Esophagus muscularis mucosa (tissue), 4 donors: ENCODE measurements at places on chromosomes 11 and 22. TPM values are rescaled to one million over a fixed set of nuclear protein-coding genes. Genes with fewer than 3 reads are reported as not detected.

Gene AAMDC
- 39.0 TPM for total RNA-seq

Gene TESMIN
- 0.83 TPM for total RNA-seq

Gene SPA17
- 8.6 TPM for total RNA-seq

- DNase-seq: no peak
- H3K27ac ChIP-seq: no peak overlapping the region
- H3K27me3 ChIP-seq: no peaks in the 10 kb centered on the region
- H3K4me1 ChIP-seq: no peaks in the 10 kb centered on the region
- peaks cover 15% of the 10 kb centered on the region for H3K36me3 ChIP-seq
These were observed 119.7 kb downstream of the CWF19L2 start for GRCh38 chr11:107337917-107338316.

- no peak overlapping the region for H3K27ac ChIP-seq
- H3K36me3 ChIP-seq: no peaks in the 10 kb centered on the region
- DNase-seq: no peak
- peaks cover 42% of the 10 kb centered on the region for H3K4me1 ChIP-seq
- no peaks in the 10 kb centered on the region for H3K27me3 ChIP-seq
These were observed 359.3 kb downstream of the TENM4 start for GRCh38 chr11:79081471-79082031.

DNA sequence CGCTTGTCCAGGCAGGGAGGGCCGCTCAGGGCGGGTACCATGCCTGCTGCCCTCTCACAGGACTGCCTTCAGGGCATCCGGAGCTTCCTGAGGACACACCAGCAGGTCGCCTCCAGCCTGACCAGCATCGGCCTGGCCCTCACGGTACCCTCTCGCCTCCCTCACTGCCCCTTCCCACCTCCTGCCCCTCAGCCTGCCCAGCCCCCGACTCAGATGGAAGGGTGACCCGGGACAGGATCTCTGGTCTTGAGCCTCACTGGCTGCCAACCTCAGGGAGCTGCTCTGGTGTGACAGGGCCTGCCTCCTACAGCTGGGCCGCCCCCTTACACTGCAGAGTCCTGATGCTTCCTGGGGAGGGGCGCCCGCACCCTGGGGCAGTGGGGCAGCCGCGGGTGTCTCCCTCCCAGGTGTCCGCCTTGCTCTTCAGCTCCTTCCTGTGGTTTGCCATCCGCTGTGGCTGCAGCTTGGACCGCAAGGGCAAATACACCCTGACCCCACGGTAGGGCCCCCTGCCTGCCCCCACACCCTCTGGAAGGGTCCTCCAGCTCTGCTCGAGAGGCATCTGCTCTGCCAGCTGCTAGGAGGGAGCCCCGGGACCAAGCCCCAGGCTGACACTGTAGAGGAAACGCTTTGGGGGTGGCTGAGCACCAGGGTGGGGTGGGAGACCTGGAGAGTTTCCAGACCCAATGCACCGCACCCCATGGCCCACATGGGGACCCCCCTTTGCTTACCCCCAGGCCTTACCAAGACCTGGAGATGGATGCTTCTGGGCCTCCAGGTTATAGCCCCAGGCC lies 14.6 kb downstream of the TSPAN32 start:
- H3K4me1 ChIP-seq: peaks cover 41% of the 10 kb centered on the region
- no peaks in the 10 kb centered on the region for H3K36me3 ChIP-seq
- no peaks in the 10 kb centered on the region for H3K27me3 ChIP-seq
- H3K27ac ChIP-seq: peak overlapping the region; percentile 82
- no peak for DNase-seq

DNA sequence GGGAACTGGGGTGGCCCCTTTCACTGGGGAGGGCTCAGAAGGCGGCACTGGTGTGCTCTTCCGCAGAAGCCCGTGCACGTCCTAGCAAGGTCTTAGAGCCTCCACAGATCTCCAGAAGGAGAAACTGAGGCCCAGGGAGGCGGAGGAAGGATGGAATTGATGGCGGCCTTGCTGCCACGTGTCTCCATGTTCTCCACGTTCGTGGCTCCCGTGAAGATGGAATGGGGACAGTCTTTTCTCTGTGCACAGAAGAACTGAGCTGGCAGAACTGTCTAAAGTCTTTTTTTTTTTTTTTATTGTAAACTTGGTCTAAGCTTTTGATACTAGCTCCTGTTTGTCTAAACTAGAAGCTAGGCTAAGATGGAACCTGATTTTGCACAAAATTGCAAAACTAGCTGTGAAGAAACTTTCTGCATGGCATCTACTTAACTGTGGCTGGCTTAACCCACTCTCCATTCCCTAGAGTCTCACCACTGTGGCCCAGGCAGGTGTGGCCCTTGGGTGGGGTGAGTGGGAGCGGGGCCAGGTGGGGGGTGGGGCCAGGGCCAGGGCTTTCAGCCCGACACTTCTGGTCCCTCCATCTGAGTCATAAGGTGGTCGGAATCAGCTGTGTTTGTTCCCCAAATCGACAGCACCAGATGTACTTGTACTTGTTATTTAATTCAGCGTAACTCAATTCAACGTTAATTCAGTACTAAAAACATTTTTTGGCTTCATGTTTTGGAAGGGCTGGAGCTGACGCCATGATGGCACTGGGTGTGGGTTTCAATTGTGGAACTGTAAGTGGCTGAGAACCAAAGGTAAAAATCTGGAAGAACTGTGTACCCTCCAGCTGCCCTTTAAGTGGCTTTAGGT lies 120.7 kb downstream of the MPPED1 start:
- DNase-seq: no peak
- H3K27me3 ChIP-seq: no peaks in the 10 kb centered on the region
- peaks cover 4% of the 10 kb centered on the region for H3K36me3 ChIP-seq
- H3K4me3 ChIP-seq: no peak overlapping the region

- H3K27ac ChIP-seq: peak overlapping the region; percentile 29
- H3K36me3 ChIP-seq: no peaks in the 10 kb centered on the region
- no peaks in the 10 kb centered on the region for H3K27me3 ChIP-seq
- no peak for DNase-seq
- H3K4me3 ChIP-seq: no peak overlapping the region
These were observed 158.1 kb downstream of the FBXO7 start for GRCh38 chr22:32632512-32633315.

GRCh38 chr11:75301601-75302345 lies 49.7 kb downstream of the ARRB1 start:
- no peak for DNase-seq
- no peaks in the 10 kb centered on the region for H3K27me3 ChIP-seq

GRCh38 chr11:74953451-74953850 lies 4.4 kb downstream of the SPCS2 start:
- no peak for DNase-seq
- no peak overlapping the region for H3K4me3 ChIP-seq
- H3K4me1 ChIP-seq: peaks cover 70% of the 10 kb centered on the region
- no peaks in the 10 kb centered on the region for H3K27me3 ChIP-seq

- no peak overlapping the region for H3K4me3 ChIP-seq
- DNase-seq: no peak
- no peaks in the 10 kb centered on the region for H3K36me3 ChIP-seq
These were observed 547.3 kb upstream of the CADM1 start for GRCh38 chr11:116051494-116051893.

GRCh38 chr22:23544852-23545251 lies 35.2 kb downstream of the IGLL1 start:
- no peak overlapping the region for H3K4me3 ChIP-seq
- H3K27me3 ChIP-seq: no peaks in the 10 kb centered on the region
- no peaks in the 10 kb centered on the region for H3K36me3 ChIP-seq
- no peaks in the 10 kb centered on the region for H3K4me1 ChIP-seq
- no peak for DNase-seq

DNA sequence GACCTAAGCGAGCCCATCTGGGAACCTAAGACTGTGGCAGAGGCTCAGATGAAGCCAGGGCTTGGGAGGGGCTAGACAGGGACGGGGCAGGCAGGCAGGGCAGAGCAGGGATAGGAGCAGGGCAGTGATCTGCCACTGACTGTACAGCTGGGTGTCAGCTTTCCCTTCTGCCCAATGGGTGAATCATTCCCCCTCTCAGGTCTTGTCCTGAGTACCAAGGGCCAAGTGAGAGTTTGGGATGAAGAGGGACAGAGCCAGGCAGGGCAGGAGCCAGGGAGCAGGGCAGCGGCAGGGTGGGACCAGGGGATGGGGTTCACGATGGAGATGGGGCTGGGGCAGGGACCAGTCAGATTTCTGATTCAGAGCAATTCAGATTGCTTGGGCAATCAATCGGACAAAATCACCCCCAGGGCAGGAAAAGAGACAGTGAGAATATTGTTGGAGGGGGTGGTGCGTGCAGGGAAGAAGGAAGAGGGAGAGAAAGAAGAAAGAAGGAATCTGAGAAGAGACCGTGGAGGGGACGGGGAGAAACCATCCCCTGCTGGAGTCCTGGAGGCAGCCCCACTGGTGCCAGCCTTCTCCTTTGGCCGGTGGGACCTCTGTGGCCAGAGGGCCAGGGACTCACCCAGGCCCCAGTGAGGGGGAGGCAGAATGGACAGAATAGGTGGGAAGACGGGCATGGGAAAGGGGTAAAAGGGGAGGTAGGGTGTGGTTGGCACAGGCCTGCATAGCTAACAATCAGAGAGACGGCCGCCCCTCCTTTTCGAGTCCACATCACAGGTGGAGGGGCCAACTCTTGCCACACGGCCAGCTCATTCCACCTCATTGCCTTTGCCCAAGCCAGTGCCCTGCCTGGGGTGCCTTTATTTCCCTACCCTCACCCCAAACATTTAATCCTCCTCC lies 47.2 kb downstream of the CYTH4 start:
- no peaks in the 10 kb centered on the region for H3K36me3 ChIP-seq
- H3K27me3 ChIP-seq: peaks cover 48% of the 10 kb centered on the region
- no peak for DNase-seq
- no peak overlapping the region for H3K4me3 ChIP-seq
- H3K27ac ChIP-seq: no peak overlapping the region
- H3K4me1 ChIP-seq: no peaks in the 10 kb centered on the region

DNA sequence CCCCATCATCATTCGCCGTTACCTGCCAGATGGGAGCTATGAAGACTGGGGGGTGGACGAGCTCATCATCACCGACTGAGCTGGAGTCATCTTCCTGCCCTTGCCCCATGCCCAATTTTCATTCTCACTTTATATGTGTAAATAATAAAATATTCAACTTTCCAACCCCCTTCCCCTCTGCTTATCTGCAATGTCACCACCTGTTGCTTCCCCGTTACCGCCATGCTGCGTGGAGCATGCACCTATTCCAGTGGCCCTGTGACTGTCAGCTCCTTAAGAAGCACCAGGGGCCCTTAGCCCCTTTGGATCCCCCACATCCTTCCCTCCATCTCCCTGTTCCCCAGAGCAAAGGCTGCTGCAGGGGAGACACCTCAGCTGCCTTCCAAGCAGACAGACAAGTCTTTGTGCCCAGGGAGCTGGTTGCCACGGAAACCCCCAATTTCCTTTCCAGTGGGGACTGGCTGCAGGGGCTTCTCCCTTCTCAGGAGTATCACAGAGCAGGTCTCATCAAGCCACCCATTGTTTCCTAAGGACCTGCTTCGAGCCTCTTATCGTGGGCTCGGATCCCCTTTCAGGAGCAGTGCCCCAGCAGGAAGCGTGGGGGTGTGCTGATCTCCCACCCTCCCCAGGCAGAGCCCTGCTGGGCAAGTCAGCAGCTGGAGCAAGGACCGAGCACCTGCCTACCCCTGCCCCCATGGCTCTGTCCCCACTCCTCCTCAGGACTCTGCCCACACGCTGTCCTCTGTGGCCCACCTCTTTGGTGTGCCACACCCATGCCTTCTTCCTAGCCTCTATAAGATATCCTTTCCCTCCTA lies 14.3 kb downstream of the POLR2F start:
- peaks cover 39% of the 10 kb centered on the region for H3K36me3 ChIP-seq
- H3K4me3 ChIP-seq: no peak overlapping the region
- no peak for DNase-seq
- H3K27ac ChIP-seq: peak overlapping the region; percentile 11
- peaks cover 24% of the 10 kb centered on the region for H3K4me1 ChIP-seq

DNA sequence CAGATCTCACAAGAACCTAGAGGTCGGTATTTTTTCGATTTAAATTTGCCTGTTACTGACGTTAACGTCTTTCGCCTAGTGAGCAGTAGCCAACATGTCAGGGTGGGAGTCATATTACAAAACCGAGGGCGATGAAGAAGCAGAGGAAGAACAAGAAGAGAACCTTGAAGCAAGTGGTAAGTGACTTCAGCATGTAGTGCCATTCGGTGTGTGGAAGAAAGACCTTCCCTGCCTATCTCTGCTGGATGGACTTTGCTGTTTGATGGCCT lies 750 bp downstream of the XRCC6 start:
- no peak for DNase-seq
- H3K27me3 ChIP-seq: no peaks in the 10 kb centered on the region
- H3K4me1 ChIP-seq: peaks cover 52% of the 10 kb centered on the region
- peaks cover 38% of the 10 kb centered on the region for H3K36me3 ChIP-seq
- peak overlapping the region; percentile 99 for H3K27ac ChIP-seq

GRCh38 chr11:69274531-69275016 lies 19.4 kb upstream of the MYEOV start:
- no peak overlapping the region for H3K27ac ChIP-seq
- H3K27me3 ChIP-seq: no peaks in the 10 kb centered on the region
- H3K4me3 ChIP-seq: no peak overlapping the region
- H3K36me3 ChIP-seq: no peaks in the 10 kb centered on the region
- H3K4me1 ChIP-seq: no peaks in the 10 kb centered on the region
- DNase-seq: no peak

- H3K27me3 ChIP-seq: no peaks in the 10 kb centered on the region
- DNase-seq: no peak
- H3K36me3 ChIP-seq: peaks cover 90% of the 10 kb centered on the region
- peaks cover 100% of the 10 kb centered on the region for H3K4me1 ChIP-seq
- no peak overlapping the region for H3K4me3 ChIP-seq
These were observed 44.1 kb downstream of the MYH9 start for GRCh38 chr22:36343720-36344105.

- no peak overlapping the region for H3K27ac ChIP-seq
- no peaks in the 10 kb centered on the region for H3K4me1 ChIP-seq
- DNase-seq: no peak
- H3K36me3 ChIP-seq: peaks cover 12% of the 10 kb centered on the region
- no peak overlapping the region for H3K4me3 ChIP-seq
These were observed 21.2 kb upstream of the NDUFC2 start for GRCh38 chr11:78100676-78101472.

GRCh38 chr11:65797711-65798110 lies 10.8 kb downstream of the OVOL1 start:
- no peak overlapping the region for H3K27ac ChIP-seq
- H3K27me3 ChIP-seq: no peaks in the 10 kb centered on the region
- H3K4me3 ChIP-seq: no peak overlapping the region
- H3K36me3 ChIP-seq: no peaks in the 10 kb centered on the region
- DNase-seq: no peak

DNA sequence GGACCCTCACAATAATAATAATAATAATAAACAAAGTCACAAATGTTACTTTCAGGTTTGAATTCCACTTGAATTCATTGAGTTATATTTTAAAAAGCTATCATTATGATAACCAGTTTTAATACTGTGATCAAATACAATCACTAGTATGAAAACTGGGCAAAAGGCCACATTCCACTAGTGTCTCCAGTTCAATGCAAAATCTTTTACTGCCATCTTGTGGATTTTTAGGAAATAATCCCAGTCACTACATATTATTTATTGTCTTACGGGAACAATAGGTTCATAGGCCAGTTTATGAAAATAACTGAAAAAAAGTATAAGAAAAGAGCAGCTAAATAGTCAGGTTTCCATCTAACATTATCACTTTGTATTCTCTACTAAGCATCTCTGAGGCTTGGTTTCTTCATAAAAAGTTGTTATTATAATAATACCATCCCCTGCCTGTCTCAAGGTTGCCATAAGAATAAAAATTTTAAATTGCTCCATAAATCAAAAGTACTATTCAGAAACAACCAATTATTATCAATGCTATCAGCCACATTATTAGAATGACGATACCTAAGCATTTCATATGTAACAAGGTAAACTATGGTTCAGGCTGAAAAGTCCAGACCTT lies 533.9 kb upstream of the CCDC90B start:
- no peaks in the 10 kb centered on the region for H3K4me1 ChIP-seq
- H3K27me3 ChIP-seq: no peaks in the 10 kb centered on the region
- no peak for DNase-seq
- no peak overlapping the region for H3K4me3 ChIP-seq
